ENCODE measurements at places on chromosomes 5 and 9.

DNA sequence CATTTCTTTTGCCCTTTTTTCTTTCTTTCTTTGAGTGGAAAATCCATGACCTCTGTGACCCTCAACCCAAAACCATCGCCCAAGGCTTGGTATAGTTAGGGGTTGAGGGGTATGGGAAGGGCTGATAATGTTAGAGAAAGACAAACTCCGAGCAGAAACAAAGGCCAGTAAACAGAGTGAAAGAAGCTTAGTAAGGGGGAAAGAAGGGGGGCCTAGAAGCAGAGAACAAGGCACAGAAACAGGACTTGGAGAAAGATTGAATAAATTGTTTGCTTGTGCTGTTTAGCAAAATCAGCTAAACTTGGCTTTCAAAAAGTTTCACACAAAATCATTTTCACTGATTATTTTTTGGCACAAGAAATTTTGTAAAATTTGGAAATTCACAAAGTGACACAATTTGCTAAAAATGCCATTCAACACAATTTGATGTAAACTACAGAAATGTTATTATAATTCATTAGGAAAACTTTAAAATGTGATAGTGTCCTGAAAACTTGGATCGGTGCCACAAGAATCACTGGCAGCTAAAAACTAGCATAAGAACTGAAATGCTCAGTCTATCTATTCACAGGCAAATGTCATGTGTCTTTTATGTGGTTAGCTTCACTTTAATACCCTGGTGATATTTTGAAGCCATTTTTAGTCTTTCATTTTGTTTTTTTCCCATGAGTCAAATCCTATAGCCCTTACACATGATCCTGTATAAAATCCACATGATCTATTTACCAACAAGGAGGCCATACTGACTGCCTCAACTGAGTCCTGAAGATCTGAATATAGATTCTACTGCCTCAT, 276.4 kb downstream of the NR2F1-AS1 start:
- DNase-seq, result no peak

DNA sequence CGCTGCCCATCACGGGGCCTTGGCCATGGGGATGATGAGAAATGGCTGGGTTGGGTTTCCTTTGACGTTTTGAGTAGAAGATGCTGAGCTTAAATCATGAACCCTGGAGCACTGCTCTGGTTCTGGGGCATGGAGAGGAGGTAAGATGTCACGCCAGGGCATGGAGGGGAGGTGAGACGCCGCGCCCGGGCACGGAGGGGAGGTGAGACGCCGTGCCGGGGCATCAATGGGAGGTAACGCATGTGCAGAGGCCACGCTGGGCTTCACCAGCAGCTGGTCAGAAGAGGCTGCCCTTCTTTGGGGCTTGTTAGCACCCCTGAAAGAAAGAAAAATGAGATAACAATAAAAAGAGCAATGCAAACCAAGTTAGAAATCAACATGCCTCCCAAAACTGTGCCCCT, 322.5 kb upstream of the IRX4 start:
- DNase-seq, result no peak

GRCh38 chr5:112823656-112824055, 37.4 kb upstream of the SRP19 start:
- DNase-seq, result no peak

DNA sequence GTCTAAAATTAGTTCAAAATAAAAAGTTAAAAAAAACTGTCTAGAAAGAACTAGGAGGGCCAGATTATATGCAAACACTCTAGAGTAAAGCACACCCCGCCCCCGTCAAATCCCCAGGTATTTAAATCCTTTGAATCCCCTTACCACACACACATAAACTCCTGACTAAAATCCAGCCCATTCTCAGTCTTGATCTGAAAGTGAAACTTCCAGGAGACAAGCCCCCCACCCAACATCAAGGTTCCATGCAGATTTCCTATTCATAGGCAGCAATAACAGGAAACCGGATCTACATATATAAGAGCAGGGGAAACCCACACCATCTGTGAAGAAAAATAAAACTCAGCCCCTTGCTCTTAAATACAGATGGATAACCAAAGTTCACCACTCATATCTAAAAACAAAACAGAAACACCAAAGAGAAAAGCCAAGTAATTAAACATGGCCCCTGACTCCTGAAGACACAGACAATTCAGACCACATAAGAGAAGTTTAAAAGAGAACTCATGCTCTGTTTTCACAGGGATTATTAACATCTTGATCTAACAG, 42.3 kb downstream of the MARCHF3 start:
- no peak for DNase-seq

DNA sequence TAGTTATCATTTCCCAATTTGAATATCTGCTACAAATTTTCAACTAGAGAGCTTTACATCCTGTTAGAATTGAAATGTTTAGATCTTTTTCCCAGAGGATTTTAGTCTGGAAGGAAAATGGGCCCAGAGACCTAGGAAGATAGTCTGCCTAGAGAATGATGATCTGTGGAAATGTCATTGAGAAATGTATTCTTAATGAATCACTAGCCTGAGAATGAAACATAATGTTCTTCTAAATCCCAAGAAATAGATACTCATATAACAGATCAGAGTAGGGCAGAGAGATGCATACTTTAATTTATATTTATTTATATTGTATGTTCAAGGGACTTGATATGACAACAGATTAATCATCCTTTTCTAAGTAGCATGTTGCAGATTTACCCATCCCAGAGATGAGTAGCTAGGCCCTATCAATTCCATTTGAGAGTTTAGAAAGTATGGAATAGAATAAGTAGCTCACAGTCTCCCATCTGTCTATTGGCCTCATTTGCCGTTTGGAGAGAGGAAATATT, 25.1 kb upstream of the SLC44A1 start:
- DNase-seq, result no peak

DNA sequence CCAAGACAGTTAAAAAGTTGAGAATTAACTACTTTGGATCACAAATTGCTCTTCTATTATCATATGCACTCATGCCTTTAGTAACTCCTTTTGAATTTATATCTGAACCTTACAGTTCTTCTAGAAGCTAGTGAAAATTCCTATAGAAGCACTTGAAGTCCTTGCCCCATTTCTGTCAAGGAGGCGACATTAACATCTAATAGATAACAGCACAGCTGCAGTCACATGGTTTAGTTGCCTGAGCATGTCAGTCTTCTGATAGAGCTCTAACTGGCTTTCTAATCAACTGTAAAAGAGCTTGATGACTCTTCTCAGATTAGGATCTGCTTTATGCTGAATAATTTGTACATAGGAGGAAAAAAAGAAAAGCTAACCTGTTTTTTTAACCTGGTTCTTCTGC, 9.0 kb downstream of the RFESD start:
- DNase-seq, result no peak
